Esophagus squamous epithelium (tissue), 5 donors: ENCODE measurements at places on chromosomes 5 and 9.

GRCh38 chr9:114287763-114288192, 35.1 kb upstream of the ORM1 start:
- no peak for DNase-seq

DNA sequence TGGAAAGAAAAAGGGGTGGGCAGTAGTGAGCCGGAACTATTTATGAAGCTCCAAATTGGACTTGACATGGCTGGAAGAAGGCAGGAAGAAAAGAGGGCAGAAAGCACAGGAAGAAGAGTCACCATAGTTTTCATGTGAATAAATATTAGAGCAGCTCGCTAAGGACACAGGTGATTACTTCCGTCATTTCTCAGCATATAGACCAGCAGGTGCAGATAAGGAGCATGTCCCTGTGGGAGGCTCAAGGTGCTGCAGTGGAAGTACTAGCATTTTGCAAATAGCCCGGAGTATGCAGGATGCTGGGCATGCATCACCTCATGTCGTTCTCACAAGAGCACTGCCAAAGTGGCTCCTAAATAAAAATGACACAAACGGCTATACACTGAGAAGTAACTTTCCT, 71.3 kb upstream of the HTR4 start:
- DNase-seq, result no peak

DNA sequence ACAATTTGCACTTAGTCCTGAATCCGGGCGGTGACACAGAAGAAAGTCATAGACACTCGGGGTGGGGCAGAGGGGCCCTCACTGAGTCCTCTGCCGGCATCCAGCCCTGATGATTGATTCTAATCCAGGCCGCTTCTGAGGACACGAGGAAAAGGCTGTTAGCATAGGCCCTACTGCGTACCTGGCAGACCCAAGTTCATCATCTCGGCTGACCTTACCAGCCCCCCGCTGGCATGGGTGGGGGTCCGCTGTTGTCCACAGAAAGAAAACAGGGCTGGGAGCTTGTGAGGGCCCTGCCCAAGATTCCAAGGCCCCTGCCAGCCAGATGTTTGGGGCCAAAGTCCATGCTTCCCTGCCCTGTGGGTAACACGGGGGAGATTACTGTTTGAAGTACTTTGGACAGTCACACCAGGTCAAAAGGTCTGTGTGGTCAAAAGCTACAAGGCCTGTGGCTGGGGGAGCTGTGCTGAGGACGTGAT, 24.5 kb downstream of the ERGIC1 start:
- DNase-seq, result no peak

GRCh38 chr5:147112899-147113298, 121.9 kb upstream of the STK32A start:
- DNase-seq, result no peak

- no peak for DNase-seq
Observed at GRCh38 chr5:67699560-67699959, 503.0 kb upstream of the CD180 start.

GRCh38 chr9:136694163-136694871, 7.1 kb upstream of the AGPAT2 start:
- no peak for DNase-seq

- DNase-seq, result no peak
Observed at GRCh38 chr9:95023217-95024003, 294.1 kb downstream of the FANCC start.

GRCh38 chr5:110754181-110754580, 15.4 kb downstream of the SLC25A46 start:
- no peak for DNase-seq

- DNase-seq, result no peak
Observed at GRCh38 chr9:92180002-92180400, 64.8 kb upstream of the SPTLC1 start.

- no peak for DNase-seq
Observed at GRCh38 chr9:36319806-36320205, 61.6 kb upstream of the GNE start.

DNA sequence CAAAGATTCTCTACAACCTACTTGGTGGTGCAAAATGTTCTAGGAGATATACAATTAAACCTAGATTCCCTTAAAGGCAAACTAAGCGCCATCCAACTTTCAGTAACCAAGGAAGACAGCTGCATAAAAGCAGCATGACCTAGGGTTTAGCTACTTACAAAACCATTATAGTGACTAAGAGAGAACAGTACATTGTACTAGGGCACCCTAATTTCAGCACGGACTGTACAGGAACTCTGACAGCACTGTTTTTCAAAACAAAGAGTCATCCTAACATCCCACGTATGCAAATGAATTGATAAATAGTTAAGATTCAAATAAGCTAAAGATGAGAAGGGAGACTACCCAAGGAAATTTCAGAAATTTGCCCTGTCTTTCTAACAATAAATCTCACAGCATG, 30.0 kb downstream of the STRBP start:
- no peak for DNase-seq

- no peak for DNase-seq
Observed at GRCh38 chr9:122382901-122383850, 12.4 kb downstream of the PTGS1 start.

DNA sequence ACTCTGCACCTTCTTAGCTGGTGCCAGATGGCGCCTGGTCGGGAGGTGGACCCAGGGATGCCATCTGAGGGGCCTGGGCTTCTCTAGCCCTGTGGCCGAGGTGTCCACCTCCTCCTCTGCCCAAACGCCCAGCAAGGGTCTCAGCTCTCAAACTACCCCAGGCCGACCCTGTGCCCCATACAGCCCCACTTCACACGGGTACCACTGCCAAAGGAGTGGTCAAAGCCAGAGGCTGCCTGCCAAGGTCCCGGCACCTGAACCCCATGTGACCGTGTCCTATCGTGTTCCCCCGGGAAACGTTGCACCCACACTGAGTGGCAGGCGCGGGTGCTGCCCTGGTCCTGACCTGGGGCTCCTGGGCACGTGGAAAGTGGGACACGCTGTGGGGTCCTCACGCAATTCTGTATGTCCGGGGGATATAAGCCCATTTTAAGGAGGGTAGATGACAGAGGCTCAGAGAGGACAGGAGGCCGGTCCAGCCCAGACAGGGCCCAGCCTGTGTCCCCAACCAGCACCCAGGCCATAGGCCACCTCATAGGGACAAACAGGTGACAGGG, 1.9 kb downstream of the ENTPD8 start:
- DNase-seq, result no peak

- DNase-seq, result no peak
Observed at GRCh38 chr5:154206311-154206710, 15.8 kb downstream of the GALNT10 start.

- DNase-seq, result no peak
Observed at GRCh38 chr9:134868751-134869553, 11.7 kb upstream of the FCN2 start.

DNA sequence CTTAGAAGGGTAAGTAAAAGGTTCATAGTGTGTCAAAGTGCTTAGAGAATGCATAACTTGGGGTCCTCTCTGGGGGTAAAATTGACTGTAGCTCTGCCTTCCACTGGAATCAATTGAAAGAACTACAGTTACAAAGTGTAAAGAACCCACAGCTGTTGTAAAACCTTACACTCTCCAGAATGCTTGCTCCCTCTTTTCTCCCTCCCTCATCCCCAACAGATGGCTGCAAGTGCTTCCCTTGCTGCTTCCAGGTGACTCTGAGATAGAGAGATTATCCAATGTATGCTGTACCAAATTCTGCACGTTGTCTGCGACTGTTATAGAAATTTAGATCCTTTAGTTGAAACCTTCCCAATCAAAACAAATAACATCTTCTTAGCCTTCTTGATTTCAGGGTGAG, 126.0 kb downstream of the STK32A start:
- DNase-seq, result no peak

DNA sequence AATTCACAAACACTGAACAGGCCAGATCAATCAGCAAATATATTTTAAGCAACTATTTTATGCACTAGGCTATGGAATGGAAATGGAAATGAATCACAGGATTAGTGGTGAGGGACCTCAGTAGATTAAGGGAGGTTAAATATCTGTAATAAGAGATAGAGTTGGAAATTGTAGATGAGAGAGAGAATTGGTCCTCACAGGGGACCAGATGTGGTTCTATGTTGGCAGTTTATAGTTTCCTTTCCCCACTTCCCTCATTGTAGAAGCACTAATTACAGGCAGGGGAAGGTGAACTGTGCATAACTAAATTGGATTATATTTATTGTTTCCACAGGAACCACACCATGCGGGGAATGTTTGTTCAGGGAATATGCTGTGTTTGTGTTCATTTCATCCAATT, 496.2 kb downstream of the ARHGEF28 start:
- no peak for DNase-seq

DNA sequence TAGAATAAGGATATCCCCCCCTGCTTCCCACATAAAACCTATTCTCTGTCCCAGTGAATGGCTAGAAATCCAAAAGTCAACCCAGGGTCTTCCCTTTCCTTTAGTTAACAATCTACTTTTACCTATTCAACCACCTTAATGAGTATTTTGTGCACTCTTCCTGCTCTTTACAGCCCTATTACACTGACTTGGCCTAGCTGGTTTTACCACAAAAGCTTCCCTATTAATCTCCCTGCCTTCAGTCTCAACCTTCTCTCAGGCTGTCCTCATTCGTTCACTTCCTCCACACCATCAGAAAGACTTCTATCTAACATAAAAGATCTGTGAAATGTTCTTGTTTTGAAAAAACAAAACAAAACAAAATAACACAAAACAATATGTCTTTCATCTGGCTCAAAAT, 16.2 kb downstream of the CTNNAL1 start:
- DNase-seq, result no peak

GRCh38 chr9:80994892-80995291, 694.5 kb downstream of the TLE1 start:
- DNase-seq, result no peak

GRCh38 chr9:134205672-134206310, 41.4 kb upstream of the RNU6ATAC start:
- DNase-seq, result no peak

DNA sequence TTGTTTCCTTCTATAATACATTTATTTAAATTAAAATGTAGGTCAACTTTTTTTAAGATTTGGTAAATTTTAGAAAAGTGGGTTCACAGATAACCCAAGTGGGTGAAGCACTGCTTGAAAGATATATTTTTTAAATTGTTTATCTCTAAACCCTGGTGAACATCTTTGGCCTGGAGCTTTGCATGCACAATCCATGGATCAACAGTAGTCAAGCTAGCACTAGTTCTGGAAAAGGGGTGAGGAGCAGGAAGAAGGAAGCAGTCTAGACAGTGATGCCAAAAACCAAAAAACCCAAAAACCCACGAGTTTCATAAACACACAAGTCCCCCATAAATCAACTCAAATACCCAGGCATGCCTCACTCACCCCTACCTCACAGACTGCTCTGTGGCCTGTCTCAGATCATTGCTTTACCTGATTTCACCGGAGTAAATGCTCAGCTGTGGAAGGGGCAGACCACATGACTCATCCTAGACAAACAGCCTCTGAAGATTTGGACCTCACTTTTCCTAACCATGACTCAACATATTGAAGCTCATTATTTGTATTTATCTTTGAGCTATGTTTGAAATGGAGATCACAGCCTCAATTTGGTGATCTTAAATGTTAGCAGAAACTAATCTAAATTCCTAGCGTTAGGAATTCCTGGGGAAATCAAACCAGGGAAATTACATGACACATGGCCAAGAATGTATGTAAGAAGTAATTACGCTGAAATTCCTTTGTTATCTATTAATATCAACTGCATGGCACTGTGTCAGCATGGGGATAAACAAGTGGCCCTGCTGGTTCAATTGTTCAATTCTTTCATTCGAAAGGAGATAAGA, 149.6 kb downstream of the ZNF608 start:
- DNase-seq, result no peak

DNA sequence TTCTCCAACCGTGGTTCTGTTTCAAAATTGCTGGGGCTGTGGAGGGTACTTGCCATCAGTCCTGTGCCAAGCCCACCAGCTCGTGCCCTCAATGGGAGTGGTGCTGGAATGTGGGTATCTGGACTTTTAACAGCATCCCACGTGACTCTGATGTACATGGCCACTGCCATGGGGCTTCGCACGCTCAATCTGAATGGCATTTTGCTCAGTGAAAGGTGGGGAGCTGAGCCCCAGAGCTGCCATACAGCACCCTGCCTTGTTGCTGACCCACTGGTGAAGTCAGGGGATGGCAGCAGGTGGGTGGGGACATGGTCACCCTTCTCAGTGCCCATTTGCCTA, 16.6 kb upstream of the SYNPO start:
- DNase-seq, result no peak

- DNase-seq, result no peak
Observed at GRCh38 chr5:142287096-142287972, 37.5 kb downstream of the SPRY4 start.

- no peak for DNase-seq
Observed at GRCh38 chr9:95441081-95441480, 75.7 kb downstream of the PTCH1 start.

GRCh38 chr9:98905015-98905414, 38.7 kb upstream of the COL15A1 start:
- no peak for DNase-seq
